Left colon (tissue), 2 donors: ENCODE measurements at places on chromosomes 6 and 20.

DNA sequence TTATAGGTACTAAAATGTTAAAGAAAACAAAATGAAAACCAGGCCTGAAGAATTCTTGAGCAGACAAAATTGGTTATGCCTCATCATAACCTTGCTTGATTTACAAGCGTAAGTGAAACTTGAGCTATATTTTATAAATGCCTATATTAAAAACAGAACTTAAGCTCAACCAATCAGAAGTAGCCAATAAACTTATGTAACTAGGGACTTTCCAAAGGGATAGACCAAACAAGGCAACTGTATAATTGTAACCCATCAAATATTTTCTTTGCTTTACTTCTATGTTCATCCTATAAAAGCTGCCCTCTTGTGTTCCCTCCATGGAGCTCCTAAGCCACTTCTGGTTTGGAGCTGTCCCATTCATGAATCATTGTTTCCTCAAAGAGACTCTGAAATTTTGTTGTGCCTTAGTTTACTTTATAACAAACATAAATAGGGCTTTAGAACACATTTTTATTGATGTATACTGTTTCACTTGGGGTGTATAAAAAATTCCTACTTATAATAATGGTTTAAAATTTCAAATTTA, 101.6 kb upstream of the CARMIL1 start:
- DNase-seq, result no peak

DNA sequence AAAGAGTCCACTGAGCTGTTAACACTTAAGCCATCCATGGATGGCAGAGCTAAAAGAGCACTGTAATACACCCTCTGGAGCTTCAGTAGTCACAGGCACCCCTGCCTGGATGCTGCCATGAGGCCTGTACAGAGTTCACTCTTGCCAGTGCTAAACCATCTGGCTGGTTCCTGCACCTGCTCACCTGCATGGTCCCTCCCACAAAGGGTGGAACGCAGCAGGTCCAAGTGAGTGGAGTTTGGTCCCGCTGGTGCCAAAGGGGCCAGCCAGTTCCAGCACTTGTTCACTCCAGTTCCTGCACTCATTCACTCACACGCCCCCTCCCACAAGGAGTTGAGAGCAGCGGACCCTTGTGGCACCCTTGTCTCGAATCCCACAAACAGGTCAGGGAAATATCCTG, 503.5 kb downstream of the HACE1 start:
- DNase-seq, result peak; percentile 4

DNA sequence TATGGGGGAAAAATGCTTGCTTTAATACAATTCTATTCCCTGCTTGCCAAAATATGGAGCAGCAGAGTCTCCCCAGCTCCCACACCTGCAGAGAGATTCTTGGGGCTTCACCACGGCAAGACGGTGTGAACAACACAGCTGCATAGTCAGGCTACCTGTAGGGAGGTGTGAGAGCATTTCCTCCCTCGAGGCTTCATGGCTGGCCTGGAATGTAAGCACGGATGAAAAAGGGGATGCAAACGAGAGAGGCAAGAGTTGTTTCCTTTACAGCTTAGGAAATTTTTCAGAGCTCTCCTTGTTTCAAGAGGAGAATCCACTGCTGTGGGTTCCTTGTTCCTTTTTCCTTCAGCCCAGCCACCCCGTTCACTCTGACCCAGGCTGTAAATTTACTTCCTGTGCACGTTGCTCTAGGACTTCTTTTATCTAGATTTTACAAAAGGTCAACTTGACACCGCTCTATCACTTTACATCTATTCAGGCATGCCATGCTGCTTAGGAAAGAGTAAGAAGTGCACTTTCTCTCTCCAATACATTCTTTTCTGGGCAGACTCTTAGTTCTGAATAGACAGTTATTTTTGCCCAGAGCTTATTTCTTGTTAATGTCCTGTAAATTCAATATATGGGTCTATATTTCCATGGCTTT, 197.1 kb downstream of the KHDC1L start:
- no peak for DNase-seq

DNA sequence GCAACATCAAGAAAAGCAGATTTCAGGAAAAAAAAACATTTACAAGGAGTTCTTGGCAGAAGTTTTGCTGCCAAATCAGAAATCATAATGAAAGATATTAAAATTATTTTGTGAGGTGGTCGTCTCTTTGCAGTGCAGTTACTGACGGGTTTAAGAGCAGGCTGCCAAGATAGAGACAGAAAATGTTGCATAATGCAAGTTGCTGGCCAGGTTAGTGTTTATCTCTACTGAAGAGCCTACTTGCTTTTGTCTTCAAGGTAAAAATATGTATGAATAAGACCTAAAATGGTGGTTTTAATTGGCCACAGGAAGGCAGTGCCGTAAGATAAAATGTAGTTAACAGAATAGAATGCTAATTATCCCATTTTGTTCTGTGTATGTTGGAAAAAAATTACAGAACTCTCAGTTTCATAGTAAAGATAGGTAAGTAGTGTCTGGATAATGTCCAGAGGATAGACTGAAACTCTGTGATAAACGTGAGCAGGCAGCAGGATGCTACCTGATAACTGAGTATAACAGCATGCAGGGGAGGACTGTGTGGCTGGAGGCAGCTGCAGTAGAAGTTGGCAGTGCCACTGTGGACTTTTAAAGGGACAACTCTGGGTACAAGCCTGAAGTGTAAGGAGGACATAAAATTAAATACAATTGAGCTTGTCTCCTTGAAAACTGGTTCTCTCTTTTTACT, 13.9 kb downstream of the FOXO3 start:
- no peak for DNase-seq

DNA sequence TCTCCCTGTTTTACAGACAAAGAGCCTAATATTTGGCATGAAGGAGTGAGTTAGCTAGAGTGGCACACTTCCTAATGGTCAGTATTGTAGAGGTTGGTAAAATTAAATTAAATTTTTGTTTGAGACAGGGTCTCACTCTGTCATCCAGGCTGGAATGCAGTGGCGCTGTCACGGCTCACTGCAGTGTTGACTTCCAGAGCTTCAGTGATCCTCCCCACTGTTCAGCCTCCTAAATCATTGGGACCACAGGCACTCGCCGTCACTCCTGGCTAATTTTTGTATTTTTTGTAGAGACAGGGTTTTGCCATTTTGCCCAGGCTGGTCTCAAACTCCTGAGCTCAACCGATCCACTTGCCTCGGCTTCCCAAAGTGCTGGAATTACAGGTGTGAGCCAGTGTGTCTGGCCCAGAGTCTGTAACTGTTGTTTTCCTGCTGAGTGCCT, 70.9 kb downstream of the SCAND1 start:
- no peak for DNase-seq

GRCh38 chr6:228881-229651, 63.2 kb upstream of the DUSP22 start:
- no peak for DNase-seq

GRCh38 chr6:44976677-44977641, 351.2 kb upstream of the RUNX2 start:
- no peak for DNase-seq

GRCh38 chr6:149766156-149766769, 16.7 kb downstream of the PCMT1 start:
- no peak for DNase-seq

DNA sequence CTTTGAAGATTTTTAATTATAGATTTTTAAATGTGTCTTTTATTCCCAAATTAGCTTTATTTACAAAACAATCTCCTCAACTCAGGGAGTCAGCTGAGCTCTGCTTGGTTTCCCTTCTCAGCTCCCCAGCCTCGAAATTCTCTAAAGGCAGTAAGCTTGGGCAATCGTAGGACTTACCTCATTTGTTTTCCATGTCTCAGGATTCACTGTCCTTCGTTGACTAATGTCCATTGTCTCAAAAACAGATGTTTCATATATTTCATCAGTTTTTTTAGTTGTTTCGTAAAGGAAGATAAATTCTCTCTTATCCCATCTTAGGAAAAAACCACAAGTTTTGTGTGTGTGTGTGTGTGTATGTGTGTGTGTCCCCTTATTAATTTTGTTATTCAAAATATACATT, 102.2 kb upstream of the ADGRF1 start:
- DNase-seq, result no peak
